Natural killer cell (primary cell): ENCODE measurements at places on chromosomes 6 and 20.

DNA sequence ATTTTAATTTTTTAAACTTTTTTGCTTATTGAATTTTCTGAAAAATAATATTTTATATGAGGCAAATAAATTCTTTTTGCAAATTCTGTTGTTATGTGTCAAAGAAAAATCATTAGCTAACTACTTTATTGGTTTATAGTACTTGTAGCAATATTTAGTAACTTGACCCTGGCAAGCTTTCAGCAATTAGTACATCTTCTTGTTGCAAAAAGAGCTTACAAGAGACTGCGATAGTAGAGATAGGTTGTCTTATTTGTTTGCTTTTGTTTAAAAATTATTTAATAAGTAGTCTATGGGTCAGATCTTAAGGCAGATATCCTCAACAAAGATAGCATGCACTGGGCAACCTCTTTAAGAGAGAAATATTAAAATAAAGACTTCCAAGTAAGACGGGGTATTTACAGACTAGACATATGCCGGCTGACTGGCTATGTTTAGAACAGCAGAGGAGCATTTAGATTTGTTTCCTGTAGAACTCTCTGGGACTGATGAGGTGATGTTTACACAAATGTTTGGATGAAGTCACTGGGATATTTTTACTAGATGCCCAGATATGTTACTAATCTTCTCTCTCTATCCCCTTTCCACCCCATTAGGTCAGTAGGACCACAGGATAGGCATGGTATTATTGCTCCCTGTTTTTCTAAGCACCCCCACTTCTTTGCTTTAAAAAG lies 25.0 kb downstream of the VGLL2 start:
- no peaks in the 10 kb centered on the region for H3K27me3 ChIP-seq
- H3K36me3 ChIP-seq: no peaks in the 10 kb centered on the region
- no peaks in the 10 kb centered on the region for H3K4me1 ChIP-seq
- DNase-seq: no peak
- no peak overlapping the region for H3K4me3 ChIP-seq

GRCh38 chr20:33796907-33797544 lies 14.1 kb upstream of the CHMP4B start:
- no peak for DNase-seq
- no peak overlapping the region for H3K27ac ChIP-seq
- H3K27me3 ChIP-seq: no peaks in the 10 kb centered on the region
- no peaks in the 10 kb centered on the region for H3K36me3 ChIP-seq

- peaks cover 32% of the 10 kb centered on the region for H3K4me1 ChIP-seq
- DNase-seq: no peak
- peak overlapping the region; percentile 54 for H3K4me3 ChIP-seq
- no peaks in the 10 kb centered on the region for H3K36me3 ChIP-seq
Measured at GRCh38 chr6:106087548-106088325, 1.6 kb downstream of the PRDM1 start.

DNA sequence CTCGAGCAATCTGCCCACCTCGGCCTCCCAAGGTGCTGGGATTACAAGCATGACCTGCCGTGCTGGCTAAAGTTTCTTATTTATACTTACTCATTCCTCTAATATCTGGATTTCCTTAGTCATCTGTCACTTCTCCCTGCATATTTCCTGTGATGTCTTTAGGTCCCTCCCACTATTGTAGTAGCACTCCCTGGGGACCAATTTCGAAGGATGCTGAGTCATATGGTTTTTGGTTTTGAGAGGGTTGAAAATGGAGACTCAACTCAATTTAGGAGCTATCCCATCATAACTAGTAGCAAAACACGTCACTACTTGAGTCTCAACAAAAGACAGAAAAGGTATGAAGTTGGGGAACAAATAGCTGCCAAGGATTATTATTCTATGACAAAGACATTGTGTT lies 20.2 kb downstream of the MCUR1 start:
- DNase-seq: no peak
- no peak overlapping the region for H3K4me3 ChIP-seq
- peaks cover 11% of the 10 kb centered on the region for H3K36me3 ChIP-seq
- no peaks in the 10 kb centered on the region for H3K27me3 ChIP-seq

- peaks cover 42% of the 10 kb centered on the region for H3K36me3 ChIP-seq
- H3K4me1 ChIP-seq: no peaks in the 10 kb centered on the region
- H3K27me3 ChIP-seq: no peaks in the 10 kb centered on the region
- H3K4me3 ChIP-seq: no peak overlapping the region
- no peak overlapping the region for H3K27ac ChIP-seq
Measured at GRCh38 chr20:35039146-35039545, 53.5 kb downstream of the TRPC4AP start.

DNA sequence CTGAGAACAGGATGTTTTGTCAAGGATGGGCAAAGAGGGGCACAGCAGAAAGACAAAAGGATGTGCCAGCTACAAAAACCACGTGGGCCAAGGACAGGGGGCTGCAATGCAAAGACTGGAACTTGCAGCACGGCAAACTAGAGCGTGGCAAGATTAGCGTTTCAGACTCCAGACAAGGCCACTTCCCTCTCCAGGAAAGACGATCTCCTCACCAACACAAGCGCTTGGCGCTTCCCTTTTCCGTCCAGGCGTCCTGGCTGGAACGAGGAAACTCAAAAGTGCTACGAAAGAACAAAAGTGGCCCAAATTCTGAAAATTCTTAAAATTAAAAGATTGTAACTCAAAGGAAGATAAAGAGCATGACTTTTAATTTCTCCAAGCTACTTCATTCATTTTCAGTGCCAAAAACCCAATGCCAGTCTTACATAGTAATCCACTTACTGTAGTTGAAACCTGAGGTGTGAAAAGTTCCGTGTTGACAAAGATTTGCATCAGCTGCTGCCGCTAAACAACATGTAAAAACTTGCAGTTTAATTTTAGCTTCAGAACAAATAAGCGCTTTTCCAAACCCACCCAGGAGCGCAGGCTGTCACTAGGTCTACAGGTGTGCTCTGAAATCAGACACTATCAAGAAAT lies 207.1 kb upstream of the RREB1 start:
- DNase-seq: no peak
- H3K27me3 ChIP-seq: no peaks in the 10 kb centered on the region
- no peak overlapping the region for H3K27ac ChIP-seq

DNA sequence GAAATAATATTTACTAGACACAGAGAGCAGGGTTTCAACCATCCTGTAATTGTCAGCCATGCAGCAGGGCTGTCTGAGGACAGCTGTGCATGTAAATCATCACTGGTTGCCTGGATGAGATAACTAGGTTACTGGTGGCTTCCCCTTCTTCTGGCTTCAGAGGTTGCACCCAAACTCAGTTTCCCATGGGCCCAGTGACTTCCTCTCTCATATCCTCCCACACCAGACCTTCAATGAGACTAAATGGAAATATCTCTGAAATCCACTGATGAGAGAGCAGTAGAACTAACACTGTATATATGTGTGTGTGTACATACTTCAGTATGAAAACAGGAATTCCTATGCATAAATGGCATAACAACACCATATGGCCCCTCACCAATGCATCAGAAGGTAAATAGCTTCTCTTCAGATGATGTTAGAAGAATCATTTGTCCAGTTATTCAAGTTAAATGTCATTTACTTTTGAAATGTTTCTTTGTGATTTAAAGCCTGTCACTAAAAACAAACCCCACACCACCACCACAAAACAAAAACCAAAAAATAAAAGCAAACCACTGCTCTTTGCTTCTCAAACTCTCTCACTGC lies 51.0 kb upstream of the IL20RA start:
- no peak overlapping the region for H3K27ac ChIP-seq
- no peaks in the 10 kb centered on the region for H3K36me3 ChIP-seq
- no peak overlapping the region for H3K4me3 ChIP-seq
- no peak for DNase-seq
- H3K27me3 ChIP-seq: no peaks in the 10 kb centered on the region

GRCh38 chr6:51459958-51460357 lies 627.5 kb downstream of the PKHD1 start:
- H3K27ac ChIP-seq: no peak overlapping the region
- no peaks in the 10 kb centered on the region for H3K36me3 ChIP-seq
- no peak for DNase-seq
- no peaks in the 10 kb centered on the region for H3K27me3 ChIP-seq

DNA sequence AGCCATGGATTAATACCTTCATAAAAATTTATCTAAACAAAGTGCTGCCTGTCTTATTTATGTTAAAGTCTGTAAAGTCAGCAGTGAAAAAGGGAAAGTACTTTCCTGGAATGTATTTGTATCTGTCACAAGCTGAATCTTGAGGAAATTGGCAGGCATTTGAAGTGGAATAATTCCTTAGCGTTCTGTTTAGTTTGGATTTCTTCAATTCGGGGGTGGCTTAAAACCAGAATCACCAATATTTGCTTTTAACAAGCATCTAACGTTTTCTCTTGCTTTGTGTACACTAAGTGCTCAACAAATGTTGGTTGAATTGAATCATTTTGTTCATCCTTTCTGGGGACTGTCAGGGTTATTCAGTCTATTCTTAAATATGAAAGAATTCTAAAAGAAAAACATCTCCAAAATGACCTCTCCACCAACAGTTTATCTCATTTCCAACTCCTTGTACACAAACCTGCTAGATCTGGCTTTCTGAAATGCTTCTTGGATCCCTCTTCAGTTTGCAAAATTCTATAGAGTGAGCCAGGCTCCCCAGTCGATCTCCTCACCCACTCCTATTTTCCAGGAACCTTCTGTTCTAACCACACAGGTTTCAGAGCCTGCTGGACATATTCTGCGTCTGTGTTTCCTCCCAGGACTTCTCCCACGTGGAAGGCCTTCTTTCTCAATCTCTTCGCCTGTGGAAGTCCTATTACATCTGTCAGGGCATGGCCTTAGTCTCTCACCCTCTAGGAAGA lies 2.0 kb upstream of the NPEPL1 start:
- H3K4me1 ChIP-seq: peaks cover 22% of the 10 kb centered on the region
- peaks cover 4% of the 10 kb centered on the region for H3K36me3 ChIP-seq
- H3K27ac ChIP-seq: no peak overlapping the region
- no peak overlapping the region for H3K4me3 ChIP-seq

- H3K4me3 ChIP-seq: no peak overlapping the region
- no peak for DNase-seq
- no peaks in the 10 kb centered on the region for H3K4me1 ChIP-seq
- no peaks in the 10 kb centered on the region for H3K36me3 ChIP-seq
- no peaks in the 10 kb centered on the region for H3K27me3 ChIP-seq
Measured at GRCh38 chr6:165931675-165932074, 236.0 kb downstream of the TBXT start.
